Common myeloid progenitor, CD34-positive (primary cell): ENCODE measurements at places on chromosomes 4 and X.

DNA sequence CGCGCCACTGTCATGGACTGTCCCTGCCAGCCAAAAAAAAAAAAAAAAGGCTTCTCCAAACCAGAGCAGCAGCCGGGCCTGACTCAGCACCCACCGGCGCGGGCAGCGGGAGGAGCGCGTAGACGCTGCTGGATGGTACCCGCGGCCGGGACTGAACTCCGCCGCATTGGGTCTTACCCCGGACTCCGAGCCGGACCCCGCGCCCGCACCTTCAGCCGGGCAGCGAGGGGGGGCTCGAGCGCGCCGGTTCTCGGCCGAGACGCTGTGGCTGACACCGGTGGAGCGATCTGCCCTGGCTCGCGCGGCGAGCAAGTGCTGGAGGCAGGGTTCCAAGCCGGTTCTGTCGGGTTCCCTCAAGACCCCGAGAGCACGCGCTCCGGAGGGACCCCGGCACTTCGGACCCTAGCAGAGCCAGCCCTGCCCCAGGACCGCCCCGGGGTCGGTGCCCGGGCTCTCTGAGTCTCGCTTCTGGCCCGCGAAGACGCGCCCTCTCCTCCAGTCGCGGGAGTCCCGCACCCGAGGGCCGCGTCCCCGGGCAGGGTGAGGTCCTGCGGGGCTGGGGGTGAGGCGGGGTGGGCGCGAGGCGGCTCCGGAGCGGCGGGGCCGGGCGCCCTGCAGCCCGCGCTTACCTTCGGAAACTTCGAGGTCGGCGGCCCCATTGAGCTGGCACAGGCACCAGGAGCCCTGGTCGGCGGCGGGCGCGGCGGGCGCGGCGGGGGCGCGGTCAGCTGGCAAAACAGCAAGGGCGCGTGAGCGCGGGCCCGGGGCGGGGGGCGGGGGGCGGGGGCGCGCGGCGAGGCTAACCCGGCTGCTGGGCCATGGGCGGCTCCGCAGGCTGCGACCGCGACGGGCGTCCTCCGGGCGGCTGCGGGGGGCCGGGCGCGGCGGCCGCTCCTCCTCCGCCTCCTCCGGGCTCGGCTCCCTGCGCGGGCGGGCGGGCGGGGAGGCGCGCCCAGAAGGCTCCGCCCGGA, 11.8 kb upstream of the MAN2B2 start:
- no peaks in the 10 kb centered on the region for H3K4me1 ChIP-seq
- no peak overlapping the region for H3K27ac ChIP-seq
- H3K4me3 ChIP-seq: no peak overlapping the region

GRCh38 chr4:139919521-139919920, 234.5 kb downstream of the MAML3 start:
- no peak overlapping the region for H3K4me3 ChIP-seq
- H3K27ac ChIP-seq: no peak overlapping the region
- peak; percentile 63 for DNase-seq
- no peaks in the 10 kb centered on the region for H3K27me3 ChIP-seq

DNA sequence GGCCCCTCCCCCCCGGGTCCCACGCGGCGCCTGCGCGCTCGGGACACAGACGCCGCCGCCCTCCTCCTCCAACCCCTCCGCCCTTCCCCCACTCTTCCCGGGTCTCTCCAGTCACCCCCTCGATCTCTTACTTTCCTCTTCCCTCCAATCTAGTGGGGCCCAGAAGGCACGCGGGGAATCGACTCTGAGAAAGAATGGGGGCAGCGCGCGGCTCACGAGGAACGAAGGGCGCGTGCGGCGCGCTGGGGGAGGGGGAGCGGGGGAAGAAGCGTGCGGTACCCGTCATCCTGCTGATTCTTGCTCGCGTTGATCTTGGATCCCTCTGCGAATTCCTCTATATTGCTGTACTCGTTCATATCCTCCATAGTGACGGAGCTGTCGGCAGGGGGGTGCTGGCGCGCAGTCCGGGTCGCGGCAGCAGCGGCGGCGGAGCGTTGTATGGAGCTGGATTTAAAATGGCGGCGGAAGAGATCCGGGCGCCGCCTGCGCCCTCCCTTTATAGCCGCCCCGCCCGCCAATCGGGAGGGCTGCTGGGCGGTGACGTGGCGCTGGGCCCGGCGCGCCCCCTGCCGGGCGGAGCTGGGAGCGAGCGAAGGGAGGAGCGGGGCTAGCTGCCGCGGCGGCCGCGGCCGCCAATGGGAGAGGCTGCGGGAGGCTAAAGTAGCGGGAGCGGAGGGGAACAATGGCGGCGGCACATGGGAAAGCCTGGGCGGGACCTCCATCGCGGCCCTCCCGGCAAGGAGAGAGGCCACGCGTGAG, 1.1 kb downstream of the HNRNPDL start:
- H3K27ac ChIP-seq: peak overlapping the region; percentile 79
- H3K36me3 ChIP-seq: peaks cover 37% of the 10 kb centered on the region

GRCh38 chr4:129364747-129365452, 268.9 kb downstream of the C4orf33 start:
- no peak for DNase-seq
- no peak overlapping the region for H3K27ac ChIP-seq
- no peaks in the 10 kb centered on the region for H3K4me1 ChIP-seq
- no peaks in the 10 kb centered on the region for H3K36me3 ChIP-seq

- H3K4me3 ChIP-seq: no peak overlapping the region
- no peaks in the 10 kb centered on the region for H3K4me1 ChIP-seq
- no peak overlapping the region for H3K27ac ChIP-seq
- H3K27me3 ChIP-seq: no peaks in the 10 kb centered on the region
Measured at GRCh38 chrX:143768976-143769375, 48.4 kb upstream of the SPANXN2 start.

DNA sequence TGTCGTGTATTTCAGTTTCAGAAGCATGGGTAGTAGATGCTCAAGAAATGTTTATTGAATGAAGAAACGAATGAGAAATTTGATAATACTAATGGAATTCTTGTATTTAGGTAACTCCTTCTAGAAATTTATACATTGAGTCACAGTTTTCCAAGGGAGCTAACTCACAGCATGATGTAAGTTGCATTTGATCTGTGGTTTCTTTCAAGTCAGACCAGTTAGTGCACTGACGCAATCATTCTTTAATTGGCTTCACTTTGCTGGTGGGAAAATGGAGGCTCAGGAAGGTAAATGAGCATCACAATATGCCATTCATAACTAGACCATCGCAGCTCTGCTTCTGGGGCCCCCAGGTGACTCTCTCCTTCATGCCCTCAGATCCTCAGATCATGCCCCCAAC, 17.3 kb upstream of the CWH43 start:
- H3K4me1 ChIP-seq: no peaks in the 10 kb centered on the region
- H3K27ac ChIP-seq: no peak overlapping the region
- no peaks in the 10 kb centered on the region for H3K36me3 ChIP-seq
- no peak for DNase-seq
- no peak overlapping the region for H3K4me3 ChIP-seq
- H3K27me3 ChIP-seq: no peaks in the 10 kb centered on the region

DNA sequence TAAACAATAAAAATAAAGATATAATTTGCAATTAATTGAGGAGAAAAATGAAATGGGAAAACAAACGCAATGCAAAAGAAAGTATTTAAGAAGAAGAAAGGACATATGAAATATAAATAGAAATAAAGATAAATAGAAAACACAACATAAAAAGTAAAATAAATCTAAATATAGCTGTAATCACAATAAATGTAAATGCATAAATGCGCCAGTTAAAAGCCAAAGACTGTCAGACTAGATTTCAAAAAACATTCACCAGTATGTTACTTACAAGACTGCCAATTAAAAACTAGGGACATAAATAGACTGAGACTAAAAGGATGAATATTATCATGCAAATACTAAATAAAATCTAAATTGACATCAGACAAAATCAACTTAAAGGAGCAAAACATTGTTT, 102.4 kb downstream of the KDR start:
- H3K27me3 ChIP-seq: no peaks in the 10 kb centered on the region
- H3K36me3 ChIP-seq: no peaks in the 10 kb centered on the region
- no peak for DNase-seq
- H3K4me1 ChIP-seq: no peaks in the 10 kb centered on the region
- no peak overlapping the region for H3K4me3 ChIP-seq

DNA sequence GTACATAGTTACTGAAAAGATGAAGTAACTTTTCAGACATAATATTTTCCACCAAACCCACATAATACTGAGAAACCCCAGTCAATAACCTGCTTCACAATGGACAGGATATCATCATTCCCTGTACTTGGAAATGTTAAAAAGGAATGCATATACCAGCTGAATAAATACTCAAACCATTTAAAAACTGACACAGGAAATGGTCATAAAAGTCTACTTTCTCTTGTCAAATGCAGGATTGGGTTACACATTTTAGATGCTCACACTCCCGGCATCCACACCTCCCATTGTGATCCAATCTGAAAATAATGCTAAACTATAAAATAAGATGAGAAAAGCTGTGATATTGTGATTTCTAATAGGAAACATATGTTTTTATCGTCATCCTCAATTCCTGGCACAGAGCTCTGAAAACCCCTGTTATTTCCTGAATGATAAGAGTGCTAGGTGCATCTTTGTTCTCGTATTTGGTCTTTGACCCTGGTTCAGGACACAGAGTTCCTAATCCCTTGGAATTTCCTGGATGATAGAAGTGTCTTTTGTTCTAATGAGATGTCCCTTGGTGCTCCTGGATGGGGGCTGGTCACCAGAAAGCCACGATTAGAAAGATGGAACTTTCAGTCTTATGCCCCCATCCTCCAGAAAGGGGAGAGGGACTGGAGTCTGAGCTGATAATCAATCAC, 821.3 kb downstream of the TRIML1 start:
- H3K27me3 ChIP-seq: no peaks in the 10 kb centered on the region
- DNase-seq: no peak
- H3K36me3 ChIP-seq: no peaks in the 10 kb centered on the region
- peaks cover under 1% of the 10 kb centered on the region for H3K4me1 ChIP-seq
- no peak overlapping the region for H3K4me3 ChIP-seq
- H3K27ac ChIP-seq: no peak overlapping the region

GRCh38 chrX:117120700-117121099, 657.9 kb upstream of the CT83 start:
- no peak overlapping the region for H3K4me3 ChIP-seq
- DNase-seq: no peak
- no peaks in the 10 kb centered on the region for H3K27me3 ChIP-seq

DNA sequence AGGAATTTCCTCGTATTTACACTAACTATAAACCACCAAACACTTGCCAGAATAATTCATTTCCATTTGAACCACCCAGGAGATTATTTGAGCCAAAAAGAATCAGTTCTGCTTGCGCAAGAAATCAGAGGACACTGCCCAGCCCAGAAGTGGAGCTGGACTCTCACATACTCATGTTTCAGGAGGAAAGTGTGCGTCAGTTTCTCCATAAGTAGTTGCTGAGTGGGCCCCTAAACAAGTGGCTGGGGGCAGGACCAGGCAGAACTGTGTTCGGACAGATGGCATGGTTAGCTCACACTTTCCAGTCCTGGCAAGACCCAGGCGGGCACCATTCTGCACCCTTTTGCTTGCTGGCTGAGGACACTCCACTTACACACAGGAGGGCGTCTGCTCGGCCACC, 38.8 kb downstream of the BTC start:
- H3K4me1 ChIP-seq: no peaks in the 10 kb centered on the region
- H3K27ac ChIP-seq: no peak overlapping the region
- no peak for DNase-seq
- H3K27me3 ChIP-seq: no peaks in the 10 kb centered on the region

DNA sequence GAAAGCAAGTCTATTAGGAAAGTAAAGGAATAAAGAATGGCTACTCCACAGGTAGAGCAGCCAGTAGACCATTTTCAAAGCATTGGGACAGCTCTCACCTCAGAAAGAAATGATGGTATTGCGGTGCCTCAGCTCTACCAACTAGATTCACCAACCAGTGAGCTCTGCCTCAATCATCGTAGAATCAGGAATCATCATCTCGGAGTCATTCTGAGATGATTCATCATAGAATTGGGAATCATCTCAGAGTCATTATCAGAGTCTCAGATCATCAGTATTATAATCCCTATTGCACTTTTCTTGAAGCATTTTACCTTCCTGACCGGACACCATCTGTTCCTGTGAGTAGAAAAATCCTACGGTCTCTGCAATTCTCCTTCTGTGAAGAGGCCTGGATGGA, 17.5 kb upstream of the SAT1 start:
- no peaks in the 10 kb centered on the region for H3K27me3 ChIP-seq
- H3K27ac ChIP-seq: no peak overlapping the region
- DNase-seq: no peak
- H3K4me1 ChIP-seq: no peaks in the 10 kb centered on the region
- no peaks in the 10 kb centered on the region for H3K36me3 ChIP-seq

DNA sequence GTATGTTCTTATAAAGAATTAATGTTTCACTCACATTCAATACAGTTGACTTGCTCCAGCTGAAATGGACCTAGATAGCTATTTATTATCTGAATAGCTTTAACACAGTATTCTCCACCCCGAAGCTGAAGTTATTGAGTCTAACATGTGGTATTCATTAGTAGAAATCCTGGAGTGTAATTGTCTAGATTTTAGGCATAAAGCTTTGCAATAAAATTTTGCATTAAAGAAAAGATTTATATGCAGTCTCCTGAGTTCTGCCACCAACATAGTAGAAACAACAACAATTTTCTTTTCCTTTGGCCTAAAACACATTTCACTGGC, 90.2 kb upstream of the DCLK2 start:
- no peak overlapping the region for H3K4me3 ChIP-seq
- no peaks in the 10 kb centered on the region for H3K36me3 ChIP-seq
- DNase-seq: no peak
- peaks cover 4% of the 10 kb centered on the region for H3K4me1 ChIP-seq

DNA sequence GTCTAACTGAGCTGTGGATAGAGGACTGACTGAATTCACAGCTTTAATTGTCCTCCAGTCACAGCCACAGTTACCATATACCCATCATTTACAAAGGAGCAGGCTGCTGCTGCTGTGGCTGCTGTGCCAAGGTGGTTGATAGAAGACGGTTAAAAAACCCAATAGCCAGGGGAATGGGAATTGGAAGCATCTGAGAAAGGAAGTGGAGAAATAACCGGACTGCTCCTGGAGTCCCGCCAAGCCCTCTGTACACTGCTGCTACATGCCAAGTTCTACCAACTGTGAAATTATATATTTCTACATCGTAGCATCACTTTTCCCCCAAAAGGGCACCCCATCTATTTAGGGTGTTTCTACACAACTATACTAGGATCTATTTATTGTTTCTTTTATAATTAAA, 279.7 kb upstream of the ARX start:
- no peak overlapping the region for H3K27ac ChIP-seq
- no peaks in the 10 kb centered on the region for H3K36me3 ChIP-seq
- no peak for DNase-seq
- H3K27me3 ChIP-seq: no peaks in the 10 kb centered on the region
- H3K4me1 ChIP-seq: no peaks in the 10 kb centered on the region

DNA sequence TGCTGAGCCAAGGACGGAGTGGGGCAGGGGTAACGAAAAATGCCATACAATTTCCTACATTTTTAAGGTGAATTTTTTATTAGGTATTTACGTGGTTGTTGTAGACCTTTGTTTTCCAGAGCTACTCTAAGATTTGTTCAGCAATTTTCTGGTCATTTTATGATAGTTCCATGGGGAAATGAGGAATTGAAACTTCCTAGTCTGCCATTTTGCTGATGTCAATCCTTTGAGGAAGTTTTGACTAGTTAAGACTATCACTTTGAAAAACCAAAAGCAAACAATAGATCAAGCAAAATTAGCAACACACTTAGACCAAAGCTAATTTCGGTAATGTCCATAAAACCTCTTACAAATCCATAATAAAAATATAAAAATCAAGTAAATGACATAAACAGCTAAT, 7.0 kb upstream of the TLR3 start:
- no peak for DNase-seq
- H3K4me1 ChIP-seq: peaks cover 6% of the 10 kb centered on the region
- no peak overlapping the region for H3K4me3 ChIP-seq
- no peaks in the 10 kb centered on the region for H3K36me3 ChIP-seq
- H3K27me3 ChIP-seq: no peaks in the 10 kb centered on the region
- no peak overlapping the region for H3K27ac ChIP-seq
